Calu3 (cell line): ENCODE measurements at places on chromosomes 6 and 20. TPM values are rescaled to one million over a fixed set of nuclear protein-coding genes. Genes with fewer than 3 reads are reported as not detected.
A peak's percentile ranks its signal among the peaks of the same experiment; 100 is the strongest.

DNA sequence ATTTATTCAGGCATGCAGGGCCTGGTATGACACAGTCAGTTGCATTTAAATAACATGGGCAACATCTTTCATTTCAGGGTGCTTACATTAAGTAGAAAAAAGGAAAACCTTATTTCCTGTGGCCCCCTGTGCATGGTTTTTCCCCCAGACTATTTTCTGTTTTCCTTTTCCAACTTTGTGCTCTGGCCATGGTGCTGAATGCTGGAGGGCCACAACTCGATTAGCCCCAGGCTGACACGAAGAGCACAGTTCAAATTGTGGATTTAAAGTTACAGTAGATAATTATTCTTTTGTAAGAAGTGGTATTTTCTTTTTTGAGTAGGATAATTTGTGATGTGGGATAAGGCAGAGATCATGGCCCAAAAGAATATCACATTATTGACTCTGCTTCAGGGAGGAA is 332.0 kb downstream of the HAO1 start:
- no peaks in the 10 kb centered on the region for H3K27me3 ChIP-seq
- H3K4me3 ChIP-seq: no peak overlapping the region
- peak; percentile 2 for DNase-seq
- no peak overlapping the region for H3K27ac ChIP-seq
- H3K4me1 ChIP-seq: no peaks in the 10 kb centered on the region

SLC17A3 gene
- not detected in 2 replicates for total RNA-seq

RAMACL gene
- 1.3 and 2.2 TPM in 2 replicates for total RNA-seq

- peaks cover 78% of the 10 kb centered on the region for H3K4me1 ChIP-seq
- peaks cover 53% of the 10 kb centered on the region for H3K36me3 ChIP-seq
- DNase-seq: no peak
- H3K27ac ChIP-seq: peak overlapping the region; percentile 37
- no peaks in the 10 kb centered on the region for H3K27me3 ChIP-seq
- peak overlapping the region; percentile 59 for H3K4me3 ChIP-seq
These were observed 1.1 kb upstream of the TGM2 start for GRCh38 chr20:38165966-38166702.

DNA sequence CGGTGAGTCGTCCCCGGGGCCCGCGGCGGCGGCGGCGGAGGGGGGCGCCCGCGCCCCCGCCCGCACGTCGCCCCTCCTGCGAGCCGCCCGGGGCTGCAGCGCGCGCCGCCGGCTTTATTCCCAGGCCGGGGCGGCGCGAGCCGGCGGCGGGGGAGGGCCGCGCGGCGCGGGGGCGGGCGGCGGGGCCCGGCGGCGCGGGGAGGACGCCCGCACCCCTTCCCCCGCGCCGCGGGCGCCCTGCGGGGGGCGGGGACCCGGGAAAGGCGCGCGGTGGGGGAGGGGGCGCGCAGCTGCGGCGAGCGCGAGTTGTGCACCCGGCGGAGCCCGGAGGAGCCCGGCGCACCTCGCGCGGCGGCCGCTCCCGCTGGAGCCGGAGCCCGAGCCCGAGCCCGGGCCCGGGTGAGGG is 646 bp downstream of the HMGA1 start:
- DNase-seq: no peak

CTAGE9 gene
- not detected in 2 replicates for total RNA-seq

GRCh38 chr6:134875367-134875766 is 74.5 kb downstream of the ALDH8A1 start:
- H3K4me3 ChIP-seq: no peak overlapping the region
- H3K27me3 ChIP-seq: no peaks in the 10 kb centered on the region
- no peak overlapping the region for H3K27ac ChIP-seq
- H3K36me3 ChIP-seq: no peaks in the 10 kb centered on the region

HNF4A gene
- 27.7 and 41.1 TPM in 2 replicates for total RNA-seq
